ENCODE measurements at places on chromosomes 12 and 14. TPM values are rescaled to one million over a fixed set of nuclear protein-coding genes. Genes with fewer than 3 reads are reported as not detected.

Gene JPH4
- total RNA-seq: 2.4 TPM

Gene CMA1
- not detected for total RNA-seq

Gene KIF26A
- total RNA-seq: 4.1 TPM

- DNase-seq: no peak
Observed at GRCh38 chr12:128607641-128608040, 216.1 kb downstream of the SLC15A4 start.

GRCh38 chr12:113138826-113139225, 3.3 kb upstream of the RASAL1 start:
- no peak for DNase-seq

DNA sequence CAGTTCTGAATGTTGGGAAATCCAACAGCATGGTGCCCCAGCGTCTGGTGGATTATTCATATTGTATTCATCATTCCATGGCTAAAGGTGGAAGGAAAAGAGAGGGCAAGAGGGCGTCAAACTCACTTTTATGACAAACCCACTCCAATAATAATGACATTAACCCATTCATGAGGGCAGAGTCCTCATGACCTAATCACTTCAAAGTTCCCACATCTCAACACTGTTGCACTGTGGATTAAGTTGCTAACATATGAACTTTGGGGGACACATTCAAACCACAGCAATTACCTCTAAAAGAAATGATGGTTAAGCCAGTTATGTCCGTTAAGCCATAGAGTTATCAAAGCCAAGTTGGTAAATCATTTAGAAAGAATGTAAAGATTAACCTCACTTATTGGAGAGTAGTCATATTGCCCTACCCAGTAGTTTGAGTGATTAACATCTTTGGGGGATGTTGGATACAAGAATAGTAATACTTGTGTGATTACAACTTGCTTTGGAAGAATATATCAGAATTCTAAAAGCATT, 212.4 kb upstream of the FLRT2 start:
- no peak for DNase-seq

DNA sequence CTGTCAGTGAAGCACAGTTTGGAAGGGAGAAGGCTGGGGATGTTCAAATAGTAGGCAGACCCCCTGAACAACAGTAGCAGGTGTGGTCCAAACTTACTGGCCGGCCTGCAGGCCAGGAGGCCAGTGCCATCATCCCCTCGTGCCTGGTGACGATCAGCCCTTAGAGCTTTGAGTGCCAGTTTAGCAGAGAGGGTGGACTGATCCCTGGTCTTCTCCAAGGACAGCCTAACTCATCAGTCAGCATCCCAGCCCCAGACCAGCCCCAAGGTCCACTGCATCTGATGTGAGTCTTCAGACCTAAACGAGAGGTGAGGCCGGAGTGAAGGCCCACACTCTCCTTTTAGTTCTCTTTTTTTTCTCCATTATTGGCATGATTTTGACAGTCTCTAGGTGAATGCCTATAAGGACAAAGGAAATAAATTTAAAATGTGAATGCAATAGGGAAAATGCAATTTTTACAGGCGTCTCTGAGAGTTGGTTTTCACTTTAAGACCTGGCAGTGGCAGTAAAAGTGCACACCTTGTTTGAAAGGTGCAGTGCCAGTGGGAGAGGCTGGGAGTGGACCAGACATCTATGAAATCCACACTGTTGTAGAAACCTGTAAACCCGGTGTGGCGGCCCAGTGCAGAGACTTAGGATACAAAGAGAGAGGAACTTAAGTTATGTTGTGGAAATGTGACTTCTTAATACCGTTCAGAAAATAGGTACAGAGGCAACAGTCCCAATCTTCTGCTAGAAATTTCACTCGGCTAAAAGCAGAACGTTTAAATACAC, 311.2 kb downstream of the CACNA1C start:
- DNase-seq: no peak

- DNase-seq: no peak
Observed at GRCh38 chr14:54600717-54601109, 33.8 kb downstream of the SAMD4A start.

DNA sequence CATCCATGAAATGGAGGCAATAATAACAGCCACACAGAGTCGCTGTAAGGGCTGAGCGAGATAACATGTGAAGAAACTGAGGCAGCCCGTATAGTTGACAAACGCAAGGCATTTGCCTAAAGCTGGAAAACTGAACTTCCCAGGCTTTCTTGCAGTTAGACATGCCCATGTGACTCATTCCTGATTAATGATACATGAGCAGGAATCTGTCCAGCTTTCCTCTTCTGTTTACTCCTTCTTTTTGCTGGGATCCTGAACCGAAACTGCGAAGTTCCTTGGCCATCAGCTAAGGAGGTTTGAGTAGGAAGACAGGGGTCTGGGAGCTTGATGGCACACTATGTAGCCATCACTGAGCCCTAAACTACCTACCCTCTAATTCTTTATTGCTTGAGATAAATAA, 52.2 kb downstream of the ST8SIA1 start:
- DNase-seq: peak; percentile 50

- no peak for DNase-seq
Observed at GRCh38 chr12:132204793-132205270, 60.6 kb downstream of the NOC4L start.
